Panc1 (cell line): ENCODE measurements at places on chromosomes 13 and 19. TPM values are rescaled to one million over a fixed set of nuclear protein-coding genes. Genes with fewer than 3 reads are reported as not detected.

Gene NANOS2
- total RNA-seq: not detected

Gene UGGT2
- 22.9 TPM for total RNA-seq

Gene ZNF208
- not detected for total RNA-seq

DNA sequence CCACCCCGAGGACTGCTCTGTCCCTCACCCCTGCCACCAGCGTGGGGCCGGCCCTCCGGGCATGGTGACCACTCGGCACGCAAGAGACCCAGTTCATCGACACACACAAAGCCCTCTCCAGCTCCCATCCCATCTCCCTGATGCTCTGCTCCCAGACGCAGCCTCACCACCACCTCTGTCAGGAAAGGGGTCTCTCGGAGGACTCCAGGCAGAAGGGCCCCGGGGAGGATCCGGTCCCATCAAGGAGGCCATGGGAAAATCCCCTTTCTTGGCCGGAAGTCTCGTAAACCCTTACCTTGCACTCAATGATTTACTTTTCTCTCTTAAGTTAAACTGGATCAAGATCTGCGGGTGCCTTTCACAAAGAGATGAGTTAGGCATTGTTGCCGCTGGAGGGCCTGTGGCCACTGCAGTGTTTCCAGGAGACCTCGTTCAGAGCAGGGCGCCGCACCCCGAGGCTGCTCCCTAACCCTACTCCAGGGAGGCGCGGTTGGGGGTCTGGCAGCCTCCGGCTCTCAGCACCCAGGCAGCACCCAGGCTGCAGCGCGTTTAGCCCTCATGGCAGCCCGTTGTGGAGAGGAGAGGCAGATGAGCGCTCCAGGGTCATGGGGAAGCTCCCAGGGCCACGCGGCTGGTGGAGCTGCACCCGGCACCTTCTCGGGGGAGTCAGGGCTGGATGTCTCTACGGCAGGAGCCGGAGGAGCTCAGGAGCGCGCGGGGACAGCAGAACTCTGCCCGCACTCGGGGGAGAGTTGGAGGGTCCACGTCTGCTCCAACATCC, 31.0 kb downstream of the C2CD4C start:
- H3K27me3 ChIP-seq: no peaks in the 10 kb centered on the region
- DNase-seq: no peak
- H3K4me3 ChIP-seq: no peak overlapping the region
- no peaks in the 10 kb centered on the region for H3K4me1 ChIP-seq
- no peak overlapping the region for H3K27ac ChIP-seq
- no peaks in the 10 kb centered on the region for H3K36me3 ChIP-seq

GRCh38 chr19:12882589-12882988, 1.3 kb upstream of the DNASE2 start:
- no peak for DNase-seq
- H3K36me3 ChIP-seq: no peaks in the 10 kb centered on the region
- no peak overlapping the region for H3K4me3 ChIP-seq
- H3K4me1 ChIP-seq: no peaks in the 10 kb centered on the region
- no peaks in the 10 kb centered on the region for H3K27me3 ChIP-seq

Gene NR2C2AP
- total RNA-seq: 42.1 TPM

DNA sequence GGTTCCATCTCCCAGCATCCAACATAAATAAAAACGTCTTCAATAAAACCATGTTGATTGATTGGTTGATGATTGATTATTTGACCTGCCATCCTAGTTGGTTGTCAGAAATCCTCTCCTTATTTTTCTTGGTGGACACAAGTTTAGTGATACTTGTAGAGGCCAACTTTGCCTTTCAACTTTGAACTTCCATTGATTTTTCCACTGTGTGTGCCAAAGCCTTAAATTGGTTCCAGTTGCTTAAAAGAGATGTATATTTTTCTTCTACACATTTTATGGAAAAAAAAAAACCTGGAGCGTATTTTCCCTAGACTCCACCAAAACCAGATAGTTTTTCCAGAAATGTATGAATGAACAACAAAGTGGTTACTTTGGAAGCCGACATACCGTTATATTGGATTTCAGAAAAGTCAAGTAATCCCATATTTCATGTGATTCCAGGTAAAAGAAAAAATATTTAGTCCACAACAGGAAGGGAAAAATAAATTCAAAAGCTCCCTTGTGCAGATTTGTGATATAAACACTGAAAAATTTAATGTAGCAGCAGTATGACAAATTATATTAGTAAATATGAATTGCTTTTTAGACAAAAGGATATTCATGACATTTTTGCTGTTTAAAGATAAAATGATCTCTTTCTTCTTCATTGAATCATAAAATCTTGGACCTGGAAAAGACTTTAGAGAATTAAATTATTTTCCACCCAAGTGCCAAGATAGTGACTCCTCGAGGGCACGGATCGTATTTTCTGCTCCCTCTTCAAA, 85.2 kb downstream of the MBNL2 start:
- no peak for DNase-seq
- H3K4me3 ChIP-seq: no peak overlapping the region
- H3K36me3 ChIP-seq: no peaks in the 10 kb centered on the region; the same call in 1 of the 2 replicates
- H3K27me3 ChIP-seq: no peaks in the 10 kb centered on the region
- H3K4me1 ChIP-seq: peaks cover 97% of the 10 kb centered on the region

Gene ZNF625
- 7.9 TPM for total RNA-seq

- H3K36me3 ChIP-seq: no peaks in the 10 kb centered on the region
- DNase-seq: no peak
- no peak overlapping the region for H3K27ac ChIP-seq
- H3K4me1 ChIP-seq: no peaks in the 10 kb centered on the region
- H3K27me3 ChIP-seq: no peaks in the 10 kb centered on the region
- H3K4me3 ChIP-seq: no peak overlapping the region
These were observed 527.5 kb upstream of the NBEA start for GRCh38 chr13:34414616-34415015.
